Activated CD4-positive, CD25-positive, alpha-beta regulatory T cell treated with anti-CD3 and anti-CD28 coated beads, Interleukin-2, amount 50 U/mL, for 16 hours (primary cell): ENCODE measurements at places on chromosomes 3 and 15.

DNA sequence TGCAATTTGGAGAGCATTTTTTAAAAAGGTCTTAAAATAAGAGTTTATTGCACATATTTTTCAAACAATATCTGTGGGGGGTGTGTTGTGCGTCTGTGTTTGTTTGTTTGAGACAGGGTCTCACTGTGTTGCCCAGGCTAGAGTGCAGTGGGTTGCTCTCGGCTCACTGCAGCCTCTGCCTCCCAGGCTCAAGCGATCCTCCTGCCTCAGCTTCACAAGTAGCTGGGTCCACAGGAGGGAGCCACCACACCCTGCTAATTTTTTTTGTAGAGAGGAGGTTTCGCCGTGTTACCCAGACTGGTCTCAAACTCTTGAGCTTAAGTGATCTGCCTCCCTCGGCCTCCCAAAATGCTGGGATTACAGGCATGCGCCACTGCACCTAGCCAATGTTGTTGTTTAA, 2.7 kb downstream of the MLF1 start:
- DNase-seq: no peak

DNA sequence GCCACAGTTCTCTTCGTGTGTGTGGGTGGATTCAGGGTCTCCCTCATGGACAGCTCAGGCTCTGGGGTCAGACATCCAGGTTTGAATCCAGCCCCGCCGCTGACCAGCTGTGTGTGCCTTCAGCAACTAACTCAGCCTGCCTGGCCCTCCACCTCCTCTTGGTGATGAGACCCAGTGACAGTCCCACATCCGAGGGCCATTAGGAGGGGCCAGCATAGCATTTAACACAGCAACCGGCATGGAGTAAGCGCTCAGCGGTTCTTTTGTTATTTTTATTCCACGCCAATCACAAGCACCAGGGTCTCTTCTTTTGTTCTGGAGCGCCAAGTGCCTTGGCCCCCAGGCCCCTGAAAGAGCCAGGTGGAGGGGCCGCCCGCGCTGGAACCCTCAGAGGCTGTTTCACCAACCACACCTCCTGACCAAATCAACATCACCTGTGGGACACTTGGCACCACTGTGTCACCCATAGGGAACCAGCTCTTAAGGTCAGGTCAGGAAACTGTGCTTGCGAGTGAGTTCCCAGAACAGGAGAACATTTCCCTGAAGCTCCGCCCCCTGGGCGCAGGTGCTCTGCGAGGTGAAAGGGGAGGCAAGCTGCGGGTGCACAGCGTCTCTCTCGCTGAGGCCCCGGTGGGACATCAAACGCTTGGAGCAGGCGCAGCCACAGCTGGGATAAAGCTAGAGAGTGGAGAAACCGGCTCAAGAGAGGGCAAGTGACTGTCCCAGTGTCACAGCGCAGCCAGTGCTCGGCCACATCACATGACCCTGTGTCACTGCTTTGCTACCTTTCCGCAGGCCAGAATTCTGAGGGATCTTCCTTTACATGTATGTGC, 311.3 kb downstream of the UACA start:
- no peak for DNase-seq

- no peak for DNase-seq
Observed at GRCh38 chr3:39961230-39961629, 151.8 kb downstream of the MYRIP start.

DNA sequence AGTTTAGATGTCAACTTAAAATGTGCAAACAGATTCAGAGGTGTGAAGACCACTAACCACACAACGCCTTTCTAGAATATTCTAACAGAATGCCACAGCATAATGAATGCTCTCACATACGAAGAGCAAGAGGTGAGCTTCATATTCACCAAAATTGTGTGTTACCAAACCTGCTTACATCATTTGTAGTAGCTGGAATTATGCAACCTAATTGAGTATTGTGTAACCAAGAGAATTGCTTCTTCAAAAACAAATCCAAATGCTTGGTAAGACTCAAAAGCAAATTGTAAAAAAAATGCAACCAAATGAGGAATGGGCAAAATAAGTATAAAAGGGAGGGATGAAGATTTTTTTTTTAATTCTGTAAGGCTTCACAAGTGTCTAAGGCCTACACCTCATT, 160.7 kb downstream of the TAFA4 start:
- DNase-seq: no peak

DNA sequence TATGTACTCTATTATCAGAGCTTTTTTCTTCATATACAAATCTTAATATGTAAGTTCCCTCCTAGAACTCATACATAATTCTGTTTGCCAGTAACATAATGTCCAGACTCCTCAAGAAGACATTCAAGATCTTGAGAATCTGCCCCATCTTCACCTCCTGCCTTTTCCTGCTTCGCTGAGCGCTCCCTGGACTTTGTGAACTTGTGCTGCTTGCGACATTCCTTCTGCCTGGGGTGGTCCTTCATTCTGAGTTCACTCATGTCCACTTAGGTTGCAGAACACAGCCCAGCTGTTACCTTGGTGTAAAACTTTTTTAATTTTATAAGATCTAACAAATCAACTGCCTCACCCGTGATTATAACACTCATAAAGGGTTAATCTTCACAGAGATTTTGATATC, 478.5 kb upstream of the EPHA3 start:
- no peak for DNase-seq
